Caudate nucleus (tissue), 63 donors: ENCODE measurements at places on chromosomes 1 and 21.

DNA sequence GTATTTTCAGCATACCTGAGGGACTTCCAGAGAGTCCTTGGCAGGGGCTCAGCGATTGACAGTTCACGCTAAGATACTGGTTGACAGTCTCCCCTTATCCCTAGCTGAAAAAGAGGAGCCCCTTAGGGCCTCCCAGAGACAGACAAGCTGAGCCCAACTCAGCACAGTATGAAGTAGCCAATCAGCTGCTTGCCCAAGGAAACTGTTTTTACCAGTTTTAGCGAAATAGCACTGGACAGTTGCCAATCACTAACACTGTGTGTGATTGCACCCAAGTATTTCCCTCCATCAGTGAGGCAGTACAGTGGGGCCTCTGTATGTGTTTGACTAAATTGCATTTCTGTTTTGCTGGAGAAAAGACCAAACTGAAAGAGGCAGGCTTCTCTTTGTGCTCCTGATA is 27.0 kb downstream of the KHDRBS1 start:
- peak; percentile 14 for DNase-seq

DNA sequence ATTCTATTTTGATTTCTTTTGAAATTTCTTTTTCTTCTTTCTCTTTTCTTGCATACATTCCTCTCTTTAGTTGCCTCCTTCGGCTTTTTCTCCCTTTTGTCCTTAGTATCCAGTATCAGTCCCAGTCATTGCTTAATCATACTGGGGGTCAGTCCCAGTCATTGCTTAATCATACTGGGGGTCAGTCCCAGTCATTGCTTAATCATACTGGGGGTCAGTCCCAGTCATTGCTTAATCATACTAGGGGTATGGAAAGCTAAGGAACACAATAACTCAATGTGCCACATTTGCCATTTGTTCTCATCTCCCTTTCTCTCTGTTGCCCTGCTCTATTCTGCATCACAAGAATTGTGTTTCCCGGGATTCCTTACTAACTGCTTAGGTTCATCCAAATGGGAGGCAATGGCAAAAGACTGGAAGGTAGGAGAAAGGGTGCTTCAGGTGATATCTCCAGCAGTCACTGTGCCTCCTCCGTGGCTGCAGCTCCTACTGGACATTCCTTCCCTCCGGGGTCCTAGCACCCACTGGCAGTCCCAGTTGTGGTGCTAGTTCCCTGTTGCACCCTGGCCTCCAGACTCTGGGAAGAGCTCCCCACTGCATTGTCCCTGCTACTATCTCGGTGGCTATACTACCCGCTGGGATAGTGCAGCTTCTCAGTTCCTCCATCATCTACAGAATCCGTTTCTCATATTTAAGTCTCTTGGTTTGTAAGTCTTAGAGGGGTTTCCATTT is 32.6 kb upstream of the LAMC1 start:
- DNase-seq: no peak

DNA sequence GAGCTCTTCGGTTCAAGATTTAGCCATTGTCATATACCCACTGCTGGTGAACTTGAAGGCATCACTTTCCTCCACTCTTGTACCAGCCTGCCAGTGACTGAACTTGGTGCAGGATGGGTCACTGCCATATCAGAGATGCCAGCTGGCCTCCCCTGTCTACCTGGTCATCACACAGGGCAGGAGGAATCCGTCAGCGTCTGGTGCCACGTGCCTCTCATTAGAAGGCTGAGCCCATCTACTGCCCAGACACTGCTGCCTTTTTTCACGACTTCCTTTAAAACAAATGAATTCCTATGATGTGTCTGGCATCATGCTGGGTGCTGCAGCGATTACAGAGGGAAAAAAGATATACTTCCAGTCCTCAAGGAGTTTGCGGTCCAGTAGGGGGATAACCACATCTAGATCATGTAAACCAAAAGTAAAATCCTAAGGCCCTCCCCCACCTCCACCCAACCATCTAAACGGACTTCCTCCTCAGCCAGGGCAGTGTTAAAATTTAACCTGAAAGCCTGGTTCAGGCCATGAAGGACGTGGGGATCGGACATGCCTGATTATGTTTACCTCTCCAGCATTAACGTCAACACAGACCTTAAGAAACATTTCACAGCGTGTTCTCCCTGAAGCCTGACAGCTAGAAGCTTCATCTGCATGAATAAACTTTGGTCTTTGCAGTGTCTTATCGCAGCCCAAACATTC is 29.2 kb upstream of the PDE9A start:
- no peak for DNase-seq

GRCh38 chr21:17763288-17764037 is 55.7 kb downstream of the C21orf91 start:
- DNase-seq: no peak

DNA sequence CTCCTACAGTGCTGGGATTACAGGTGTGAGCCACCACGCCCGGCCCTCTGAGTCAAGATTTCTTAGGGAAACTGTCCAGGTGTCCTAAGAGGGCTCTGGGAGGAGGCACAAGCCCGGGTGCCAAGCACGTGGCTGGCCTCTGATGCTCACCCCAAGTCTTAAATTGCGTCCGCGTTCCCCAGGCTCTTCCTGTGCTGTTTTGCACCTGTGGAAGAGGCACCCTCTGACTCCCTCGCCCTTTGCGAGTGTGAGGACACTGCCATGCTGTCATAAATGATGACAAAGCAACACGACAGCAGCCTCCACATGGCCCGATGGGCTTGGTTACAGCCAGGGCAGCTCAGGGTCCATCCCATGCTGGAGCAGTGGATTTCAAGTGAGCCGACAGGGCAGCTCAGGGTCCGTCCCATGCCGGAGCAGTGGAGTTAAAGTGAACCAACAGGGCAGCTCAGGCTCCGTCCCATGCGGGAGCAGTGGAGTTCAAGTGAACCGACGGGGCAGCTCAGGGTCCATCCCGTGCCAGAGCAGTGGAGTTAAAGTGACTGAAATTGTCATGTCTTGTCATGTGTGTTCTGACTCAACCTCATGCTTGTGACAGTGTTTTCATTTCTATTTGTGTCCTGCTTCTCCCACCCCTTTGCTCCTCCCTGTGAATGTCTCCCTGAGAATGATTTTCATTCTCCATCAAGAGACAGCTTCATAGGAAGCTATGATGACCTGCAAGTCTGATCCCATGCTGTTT is 33.9 kb downstream of the PCNT start:
- DNase-seq: no peak

DNA sequence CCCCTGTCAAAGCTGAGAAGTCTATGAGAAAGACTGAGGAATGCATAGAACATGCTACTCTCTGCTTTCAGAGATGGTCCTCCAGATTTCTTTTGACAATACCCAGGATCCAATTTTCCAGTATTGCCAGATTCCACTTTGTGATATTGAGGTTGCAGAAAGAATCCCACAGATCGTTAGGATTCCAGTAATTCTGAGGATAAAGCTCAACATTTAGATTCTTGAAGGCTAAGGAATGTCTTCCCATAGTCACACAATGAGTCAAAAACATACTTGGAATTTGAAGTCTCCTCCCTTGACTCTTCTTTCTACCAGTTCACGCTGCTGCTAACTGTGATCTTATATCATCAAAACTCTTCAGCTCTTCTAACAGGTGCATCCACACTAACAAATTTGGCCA is 57.1 kb downstream of the TNFSF18 start:
- no peak for DNase-seq

- DNase-seq: no peak
Measured at GRCh38 chr1:237705462-237705861, 185.3 kb downstream of the ZP4 start.

- no peak for DNase-seq
Measured at GRCh38 chr1:192445839-192446489, 129.2 kb downstream of the RGS21 start.
